ENCODE measurements at places on chromosomes 6 and 20.

DNA sequence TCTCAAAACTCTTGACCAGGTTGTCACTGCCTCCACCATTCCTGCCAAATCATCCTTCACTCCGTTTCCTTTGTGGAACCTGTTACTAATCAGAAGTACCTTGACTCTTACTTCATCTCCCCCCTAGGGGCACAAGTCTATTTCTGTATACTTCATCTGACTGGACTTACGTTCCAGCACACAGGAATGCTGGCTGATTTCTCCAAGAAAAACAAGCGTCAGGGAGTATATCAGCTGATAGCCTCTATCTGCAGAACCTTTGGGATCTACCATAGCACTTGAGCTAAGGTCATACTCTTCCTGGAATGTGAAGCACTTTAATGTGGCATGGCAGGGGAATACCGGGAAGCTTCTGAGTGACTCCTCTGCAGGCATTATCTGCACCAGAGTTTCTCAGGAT, 178.1 kb upstream of the MOCS1 start:
- DNase-seq = no peak

- no peak for DNase-seq
These were observed 80.2 kb downstream of the ANKEF1 start for GRCh38 chr20:10115021-10115420.

DNA sequence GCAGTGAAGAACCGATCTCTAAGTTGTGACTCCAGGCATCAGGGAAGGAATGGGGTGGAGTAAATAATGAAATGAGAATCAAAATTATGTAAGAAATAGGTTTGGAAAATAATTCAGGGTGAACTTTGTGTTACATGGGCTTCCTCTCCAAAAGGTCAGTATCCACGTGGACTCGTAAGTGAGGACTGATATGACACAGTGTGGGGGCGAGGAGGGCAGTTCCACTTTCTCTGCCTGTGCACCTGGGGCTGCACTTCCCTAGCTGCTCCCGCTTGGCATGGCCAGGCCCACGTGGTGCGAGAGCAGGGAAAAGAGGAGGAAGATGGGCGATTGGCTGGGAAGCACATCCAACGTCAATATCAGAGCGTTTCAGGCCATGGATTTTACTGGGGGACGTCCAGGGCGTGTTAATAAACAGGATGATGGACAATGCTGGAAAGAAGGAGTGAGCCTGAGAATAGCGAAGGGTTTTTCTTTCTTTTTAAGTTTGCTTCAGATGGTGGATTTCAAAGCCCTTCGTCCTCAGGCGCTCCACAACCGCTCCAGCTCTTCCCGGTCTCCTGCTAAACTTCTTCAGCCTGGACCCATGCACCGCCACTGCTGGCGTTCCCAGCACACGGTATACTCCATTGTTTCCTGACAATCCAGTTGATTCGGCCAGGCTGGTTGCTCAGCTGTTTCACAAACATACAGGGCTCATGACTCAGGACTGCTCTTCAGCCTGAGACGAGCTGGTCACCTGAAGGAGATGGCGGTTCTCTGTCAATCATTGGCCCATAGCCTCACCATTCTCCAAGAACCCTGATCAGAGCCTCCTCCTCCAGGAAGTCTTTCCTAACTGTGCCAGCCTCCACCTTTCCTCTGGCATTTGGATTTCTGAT, 11.8 kb downstream of the CCR6 start:
- DNase-seq = no peak

GRCh38 chr6:72403413-72403812, 218.5 kb upstream of the KCNQ5 start:
- DNase-seq = no peak

- no peak for DNase-seq
These were observed 193.7 kb upstream of the PROKR2 start for GRCh38 chr20:5510446-5510845.

GRCh38 chr20:16621435-16622141, 48.3 kb upstream of the KIF16B start:
- no peak for DNase-seq

DNA sequence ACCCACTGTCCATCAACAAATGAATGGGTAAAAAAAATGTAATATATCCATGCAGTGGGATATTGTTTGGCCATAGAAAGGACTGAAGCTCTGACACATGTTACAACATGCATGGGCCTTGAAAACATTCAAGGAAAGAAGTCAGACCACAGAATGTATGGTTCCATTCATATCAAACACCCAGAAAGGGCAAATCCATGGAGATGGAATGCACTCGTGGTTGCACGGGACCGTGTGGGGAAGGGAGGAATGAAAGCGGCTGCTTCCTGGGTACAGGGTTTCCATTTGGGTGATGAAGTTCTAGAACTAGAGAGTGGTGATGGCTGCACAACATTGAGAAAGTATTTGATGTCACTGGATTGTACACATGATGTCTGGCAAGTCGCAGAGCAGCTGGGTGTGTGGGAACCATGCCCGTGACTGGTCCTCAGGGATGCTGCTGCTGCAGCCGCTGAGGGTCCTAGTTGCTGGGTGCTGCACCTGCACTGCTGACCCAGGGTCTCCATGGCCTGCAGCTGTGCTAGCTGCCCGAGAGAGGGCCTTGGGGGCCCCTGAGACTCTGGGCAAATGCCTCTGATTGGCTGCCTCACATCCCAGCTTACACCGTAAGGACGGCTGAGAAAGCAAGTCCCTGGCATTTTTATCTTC, 220.3 kb downstream of the NRN1 start:
- DNase-seq = no peak

- no peak for DNase-seq
These were observed 6.7 kb downstream of the XRN2 start for GRCh38 chr20:21309678-21310467.

DNA sequence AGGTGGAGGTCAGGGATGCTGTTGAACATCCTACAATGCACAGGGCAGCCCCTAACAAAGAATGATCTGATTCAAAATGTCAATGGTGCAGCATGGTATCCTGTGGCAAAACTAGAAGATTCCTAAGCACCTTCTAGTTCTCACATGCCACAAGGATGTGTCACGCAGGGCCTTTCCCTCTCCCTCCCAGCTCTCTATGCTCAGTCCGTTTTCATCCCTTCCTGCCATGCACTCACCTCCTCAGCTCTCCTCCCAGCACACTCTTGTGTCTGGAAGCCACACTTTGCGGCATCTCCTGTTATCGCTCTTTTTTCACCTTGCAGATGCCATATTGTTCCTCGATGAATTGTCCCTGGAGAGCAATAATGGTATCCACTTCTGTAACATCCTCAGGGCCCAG, 263.4 kb downstream of the CDC5L start:
- no peak for DNase-seq

- DNase-seq = no peak
These were observed 25.8 kb downstream of the CAP2 start for GRCh38 chr6:17419189-17419575.

GRCh38 chr6:125471667-125472066, 169.9 kb upstream of the HDDC2 start:
- no peak for DNase-seq

DNA sequence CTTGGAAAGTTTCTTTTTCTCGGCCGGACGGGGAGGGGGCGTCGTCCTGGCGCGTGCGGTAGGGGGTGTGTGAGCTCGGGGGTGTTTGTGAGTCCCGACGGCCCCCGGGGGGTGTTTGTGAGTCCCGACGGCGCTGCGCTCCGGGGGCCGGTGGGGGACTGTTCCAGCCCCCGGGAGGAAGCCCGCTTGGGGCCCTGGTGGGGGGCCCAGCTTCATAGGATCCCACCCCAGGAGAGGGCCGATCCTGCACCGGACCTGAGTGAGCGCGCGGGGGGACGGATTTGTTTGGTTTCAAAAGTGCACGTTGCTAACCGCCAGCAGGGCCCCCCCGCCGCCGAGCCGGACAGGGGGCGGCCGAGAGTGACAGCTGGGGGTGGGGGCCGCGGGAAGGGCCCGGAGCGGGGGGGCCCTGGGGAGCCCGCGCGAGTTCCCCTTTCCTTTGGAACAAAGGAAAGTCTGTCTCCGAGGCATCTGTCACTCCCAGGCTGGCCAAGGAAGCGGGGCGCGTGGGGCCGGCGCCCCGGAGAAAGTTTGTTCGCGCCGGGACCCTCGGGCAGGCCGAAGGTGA, 485 bp downstream of the TGIF2 start:
- DNase-seq = peak; percentile 22

Data from T-helper 1 cell (primary cell).